ENCODE measurements at places on chromosomes 5 and 9.

DNA sequence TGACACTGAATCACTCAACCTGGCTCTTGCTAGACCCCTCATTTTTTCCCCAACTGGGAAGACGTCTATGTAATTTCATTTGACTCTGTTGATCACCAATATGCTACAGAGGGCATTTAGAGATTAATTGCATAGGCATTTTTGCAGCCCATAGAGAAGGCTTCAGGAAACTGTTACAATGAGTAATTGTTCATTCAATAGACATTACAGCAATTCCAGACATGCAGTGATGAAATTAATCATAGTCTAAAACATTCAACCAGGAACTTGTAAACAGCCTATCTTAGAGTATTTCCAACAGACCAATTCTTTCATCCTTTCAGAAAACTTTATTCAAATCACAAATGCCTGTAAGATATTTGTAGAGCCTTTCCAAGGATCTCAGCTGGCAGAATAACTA is 122.3 kb downstream of the MARCHF11 start:
- no peak for DNase-seq

DNA sequence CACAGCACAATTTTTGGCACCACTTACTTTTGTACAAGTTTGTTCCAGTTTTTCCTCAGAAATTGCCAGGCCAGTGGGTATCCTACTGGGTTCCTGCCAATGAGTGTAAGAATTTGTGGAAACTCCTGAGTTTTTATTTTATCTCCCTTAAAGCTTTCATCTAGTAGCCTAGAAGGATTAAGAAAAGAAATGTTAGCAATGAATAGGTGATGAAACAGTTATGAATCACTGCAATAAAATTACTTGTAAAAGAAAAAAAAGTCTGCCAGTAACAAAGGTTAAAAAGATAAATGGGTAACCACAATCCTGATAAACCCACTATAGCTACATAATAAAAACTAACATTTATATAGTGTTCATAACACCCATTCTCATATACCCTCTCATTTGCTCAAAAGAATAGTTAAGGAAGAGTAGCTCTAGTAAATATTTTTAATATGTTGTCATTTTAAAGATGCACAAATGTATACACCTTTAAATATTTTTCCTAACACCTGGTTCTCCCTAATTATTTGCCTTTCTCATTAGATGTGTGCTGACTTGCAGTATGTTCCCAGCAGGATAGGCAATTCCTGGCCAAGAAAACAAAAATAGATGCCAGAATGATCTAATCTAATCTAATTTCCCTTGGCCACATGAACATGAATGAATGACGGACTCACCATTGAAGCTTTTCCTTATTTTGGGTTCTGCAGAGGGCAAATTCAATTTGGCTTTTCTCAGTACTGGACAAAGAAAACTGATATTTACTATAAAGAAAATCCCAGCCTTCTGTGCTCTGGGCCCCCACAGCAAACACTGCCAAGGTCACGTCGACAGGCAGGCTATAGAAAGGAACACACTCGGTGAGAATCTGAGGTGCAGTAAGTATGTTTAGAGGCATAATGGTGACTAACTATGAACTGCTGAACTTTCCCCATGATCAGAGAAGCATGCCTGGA is 26.4 kb downstream of the ERAP1 start:
- DNase-seq, result no peak

- DNase-seq, result no peak
Observed at GRCh38 chr9:33117306-33117705, 40.8 kb upstream of the SMU1 start.

GRCh38 chr5:63820577-63820976 is 141.7 kb downstream of the HTR1A start:
- peak; percentile 88 for DNase-seq

DNA sequence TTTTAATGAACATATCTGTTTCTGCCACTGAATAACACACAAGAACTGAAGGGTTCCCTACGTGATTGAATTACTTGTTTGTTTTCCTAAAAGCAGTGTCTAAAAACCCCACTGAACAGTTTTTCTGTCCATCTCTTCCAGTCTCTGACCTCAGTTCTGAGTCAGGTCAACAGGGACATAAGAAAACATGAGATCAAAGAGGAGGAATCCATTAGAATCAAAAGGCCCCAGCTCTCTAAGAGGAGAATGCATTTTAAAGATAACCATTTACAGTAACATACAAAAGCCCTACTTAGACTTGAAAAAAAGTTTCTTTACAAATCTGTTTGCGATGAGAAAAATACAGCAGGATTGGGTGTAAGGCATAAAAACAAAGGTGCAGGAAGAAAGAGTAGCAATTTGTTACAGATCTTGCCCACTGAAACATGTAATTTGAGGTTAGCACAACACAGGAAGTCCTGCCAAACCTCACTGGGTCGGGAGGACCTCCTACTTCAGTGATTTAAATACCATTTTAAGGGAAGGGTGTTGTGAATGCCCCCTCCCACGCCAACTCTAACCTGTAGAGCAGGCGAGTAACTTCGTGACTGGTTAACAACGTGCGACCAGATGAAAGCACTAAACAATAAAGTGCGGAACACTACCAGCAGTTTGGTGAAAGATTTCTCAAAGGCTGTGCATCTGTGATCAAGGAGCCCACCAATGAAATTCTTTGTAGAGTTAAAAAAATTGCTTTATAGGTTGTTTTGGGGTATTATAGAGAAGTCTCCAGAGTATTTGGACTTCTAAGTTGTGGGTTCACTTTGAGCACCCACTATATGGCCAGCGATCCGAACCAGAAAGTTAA is 1.3 kb downstream of the QSOX2 start:
- no peak for DNase-seq

- peak; percentile 32 for DNase-seq
Observed at GRCh38 chr9:92138157-92138959, 23.1 kb upstream of the SPTLC1 start.

DNA sequence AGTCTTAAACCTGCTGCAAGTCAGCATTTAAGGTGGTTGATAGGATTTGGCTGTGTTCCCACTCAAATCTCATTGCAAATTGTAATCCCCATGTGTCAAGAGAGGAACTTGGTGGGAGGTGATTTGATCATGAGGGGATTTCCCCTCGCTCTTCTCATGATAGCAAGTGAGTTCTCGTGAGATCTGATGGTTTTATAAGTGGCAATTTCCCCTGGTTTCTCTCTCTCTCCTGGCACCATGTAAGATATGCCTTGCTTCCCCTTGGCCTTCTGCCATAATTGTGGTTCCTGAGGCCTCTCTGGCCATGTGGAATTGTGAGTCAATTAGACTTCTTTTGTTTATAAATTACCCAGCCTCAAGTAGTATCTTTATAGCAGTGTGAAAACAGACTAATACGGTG is 84.3 kb upstream of the SMC2 start:
- DNase-seq, result no peak

DNA sequence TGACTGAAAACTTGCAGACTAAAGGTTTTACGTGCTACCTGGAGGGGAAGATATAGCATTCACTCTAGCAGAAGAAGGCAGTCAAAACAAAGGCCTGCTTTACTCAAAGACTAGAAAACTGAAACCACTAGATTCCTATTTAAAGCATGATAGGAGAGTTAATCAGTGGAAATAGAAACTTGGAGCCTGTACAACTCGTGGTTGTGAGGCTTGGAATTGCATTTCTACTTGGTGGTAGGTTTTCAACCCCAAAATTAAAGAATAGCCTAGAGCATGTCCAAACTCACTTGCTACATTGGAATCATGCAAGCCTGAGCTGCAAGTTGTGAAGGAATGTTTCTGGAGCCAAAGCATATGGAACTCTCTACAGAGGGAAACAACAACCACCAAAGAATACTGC is 1526.4 kb upstream of the NUDT12 start:
- no peak for DNase-seq

GRCh38 chr5:174396541-174396940 is 327.8 kb upstream of the MSX2 start:
- DNase-seq, result no peak

GRCh38 chr5:111095982-111096381 is 3.8 kb downstream of the WDR36 start:
- DNase-seq, result no peak

DNA sequence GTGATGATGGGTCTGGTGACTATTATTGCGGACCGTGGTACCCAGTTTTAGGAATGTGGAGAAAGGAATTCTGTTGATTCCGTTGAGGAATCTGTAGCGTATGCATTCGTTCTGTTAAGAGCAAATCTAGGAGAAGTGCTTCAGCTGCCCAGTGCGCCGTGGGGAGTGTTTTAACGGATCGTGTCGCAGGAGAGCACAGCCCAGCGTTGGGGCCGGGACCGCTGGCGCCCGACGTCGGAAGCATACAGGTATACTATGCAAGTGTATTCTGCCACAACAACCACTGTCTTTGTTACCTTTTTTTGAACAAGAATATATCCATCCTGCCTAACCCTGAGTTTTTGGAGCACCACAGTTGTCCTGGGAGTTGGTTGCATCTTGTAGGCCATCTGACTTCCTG is 42.7 kb downstream of the TENT4A start:
- no peak for DNase-seq

GRCh38 chr5:120256376-120256775 is 207.7 kb upstream of the PRR16 start:
- DNase-seq, result no peak

GRCh38 chr5:122153774-122154173 is 24.4 kb downstream of the ZNF474 start:
- DNase-seq, result no peak

- DNase-seq, result no peak
Observed at GRCh38 chr5:119896826-119897536, 267.6 kb downstream of the FAM170A start.

GRCh38 chr5:13660072-13660471 is 284.4 kb downstream of the DNAH5 start:
- DNase-seq, result no peak

- DNase-seq, result no peak
Observed at GRCh38 chr9:135388530-135388929, 91.1 kb upstream of the PPP1R26 start.

GRCh38 chr5:54895816-54896341 is 89.5 kb downstream of the ESM1 start:
- DNase-seq, result peak; percentile 44

DNA sequence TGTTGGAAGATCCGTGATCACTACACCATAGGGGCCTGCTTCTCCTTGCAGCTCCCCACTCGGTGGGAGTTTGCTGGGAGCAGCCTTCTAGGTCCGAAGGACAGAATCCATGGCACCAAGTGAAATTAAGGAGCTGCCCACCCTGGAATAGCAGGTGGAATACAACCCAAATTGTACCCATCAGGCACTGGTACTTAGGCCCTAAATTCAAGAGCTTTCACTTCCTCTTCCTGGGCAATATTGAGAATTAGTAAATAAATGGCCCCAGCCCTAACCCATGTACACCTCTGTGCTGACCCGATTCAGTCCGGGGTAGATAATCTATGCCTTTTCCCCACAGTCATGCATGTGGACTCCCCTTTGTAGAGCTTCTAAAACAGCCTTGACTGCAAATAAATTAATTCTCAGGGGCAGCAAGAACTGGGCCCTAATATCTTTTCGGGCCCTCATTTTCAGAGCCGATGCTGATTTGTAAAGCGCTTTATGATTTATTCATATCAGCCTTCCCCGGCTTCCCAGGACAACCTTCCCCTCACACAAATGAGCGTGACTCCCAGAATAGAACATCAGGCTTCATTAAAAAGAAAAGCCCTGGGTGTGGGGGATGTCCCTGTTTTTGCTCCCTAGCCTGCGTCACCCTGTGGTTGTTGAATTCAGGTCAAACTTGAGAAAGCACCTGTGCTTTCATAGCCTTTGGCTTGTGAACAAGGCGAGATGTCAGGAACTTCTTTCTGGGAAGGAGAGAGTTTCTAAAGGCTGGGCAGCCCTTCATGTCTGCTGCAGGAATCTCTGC is 126.1 kb upstream of the TBC1D2 start:
- DNase-seq, result no peak

DNA sequence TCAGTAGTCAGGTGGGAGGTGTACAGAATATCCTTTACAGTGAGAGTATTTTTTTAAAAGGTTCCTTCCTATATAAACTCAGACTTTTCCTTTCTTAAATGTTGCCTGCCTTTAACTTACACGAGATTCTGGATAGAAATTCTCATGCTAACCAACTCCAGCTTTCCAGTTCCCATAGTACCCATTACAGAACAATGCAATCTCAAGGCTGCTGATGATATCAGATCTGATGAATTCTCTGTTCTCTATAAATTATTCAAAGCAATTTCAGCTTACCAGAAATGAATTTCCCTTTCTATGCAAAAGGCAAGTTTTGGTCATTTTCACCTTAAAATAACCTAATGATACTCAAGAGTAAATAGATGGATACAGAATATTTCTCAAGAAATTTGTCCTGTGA is 90.3 kb downstream of the NUDT12 start:
- no peak for DNase-seq

DNA sequence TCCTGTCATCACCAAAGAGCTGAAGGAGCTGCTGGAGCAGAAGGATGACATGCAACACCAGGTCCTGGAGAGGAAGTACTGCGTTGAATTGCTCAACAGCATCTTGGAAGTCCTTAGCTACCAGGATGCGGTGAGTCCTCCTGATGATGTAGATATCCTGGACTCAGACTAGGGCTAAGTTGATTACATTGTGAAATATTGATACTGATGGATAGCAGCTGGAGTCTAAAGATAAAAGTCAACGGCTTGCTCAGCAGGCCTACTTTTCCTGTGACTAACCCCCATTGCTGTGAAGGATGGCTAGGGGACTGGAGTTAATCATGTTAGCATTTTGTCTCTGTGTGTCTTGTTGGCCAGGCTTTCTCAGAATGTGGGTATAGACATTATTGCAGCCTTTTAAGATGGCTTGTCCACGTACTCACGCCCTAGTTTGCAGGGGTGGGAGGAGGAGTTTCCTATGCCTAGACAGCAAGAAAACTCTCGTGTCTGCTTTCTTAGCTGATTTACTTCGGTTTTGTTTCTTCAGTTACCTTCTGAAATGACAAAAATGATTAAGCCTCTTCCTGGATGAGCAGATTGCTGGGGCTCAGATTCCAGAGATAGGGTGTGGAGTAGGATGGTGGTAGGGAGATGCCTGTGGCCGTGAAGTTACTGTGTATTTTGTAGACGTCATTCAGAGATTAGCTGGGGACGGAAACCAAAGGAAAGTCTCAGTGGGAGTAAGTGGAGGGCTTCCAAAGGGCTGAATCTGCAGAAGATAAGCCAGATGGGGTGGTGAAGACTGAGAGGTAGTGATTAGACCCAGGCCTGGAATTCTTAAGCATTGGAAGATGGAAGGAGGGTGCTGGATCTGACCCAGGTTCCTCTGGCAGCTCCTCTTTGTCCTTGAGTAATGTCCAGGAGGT is 166.3 kb downstream of the DOCK2 start:
- no peak for DNase-seq

- DNase-seq, result no peak
Observed at GRCh38 chr5:60651872-60652620, 47.9 kb downstream of the DEPDC1B start.

GRCh38 chr5:91139572-91140200 is 243.4 kb downstream of the ARRDC3 start:
- no peak for DNase-seq

DNA sequence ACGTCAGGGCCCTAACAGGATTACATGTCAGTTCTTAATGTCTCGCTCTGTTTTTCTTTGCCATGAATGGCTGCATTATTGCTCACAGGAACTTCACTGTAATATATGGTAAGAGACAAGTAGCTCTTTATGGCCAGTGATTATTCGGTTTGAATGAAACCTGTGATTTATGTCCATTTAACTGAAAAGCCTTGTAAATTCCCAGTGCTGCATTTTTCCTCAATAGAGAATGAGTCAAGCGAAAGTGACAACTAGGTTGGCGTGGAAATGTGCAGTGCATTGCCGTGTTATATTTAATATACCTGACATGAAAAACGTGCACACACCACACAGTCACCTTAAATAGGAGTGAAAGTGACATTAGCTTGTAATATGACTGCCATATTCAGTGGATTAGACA is 163.1 kb downstream of the PBX3 start:
- DNase-seq, result no peak

- peak; percentile 25 for DNase-seq
Observed at GRCh38 chr5:124134941-124135340, 611.5 kb downstream of the ZNF608 start.

- DNase-seq, result no peak
Observed at GRCh38 chr9:4309806-4310205, 9.9 kb upstream of the GLIS3 start.
